ENCODE measurements at places on chromosomes 5 and 9.

DNA sequence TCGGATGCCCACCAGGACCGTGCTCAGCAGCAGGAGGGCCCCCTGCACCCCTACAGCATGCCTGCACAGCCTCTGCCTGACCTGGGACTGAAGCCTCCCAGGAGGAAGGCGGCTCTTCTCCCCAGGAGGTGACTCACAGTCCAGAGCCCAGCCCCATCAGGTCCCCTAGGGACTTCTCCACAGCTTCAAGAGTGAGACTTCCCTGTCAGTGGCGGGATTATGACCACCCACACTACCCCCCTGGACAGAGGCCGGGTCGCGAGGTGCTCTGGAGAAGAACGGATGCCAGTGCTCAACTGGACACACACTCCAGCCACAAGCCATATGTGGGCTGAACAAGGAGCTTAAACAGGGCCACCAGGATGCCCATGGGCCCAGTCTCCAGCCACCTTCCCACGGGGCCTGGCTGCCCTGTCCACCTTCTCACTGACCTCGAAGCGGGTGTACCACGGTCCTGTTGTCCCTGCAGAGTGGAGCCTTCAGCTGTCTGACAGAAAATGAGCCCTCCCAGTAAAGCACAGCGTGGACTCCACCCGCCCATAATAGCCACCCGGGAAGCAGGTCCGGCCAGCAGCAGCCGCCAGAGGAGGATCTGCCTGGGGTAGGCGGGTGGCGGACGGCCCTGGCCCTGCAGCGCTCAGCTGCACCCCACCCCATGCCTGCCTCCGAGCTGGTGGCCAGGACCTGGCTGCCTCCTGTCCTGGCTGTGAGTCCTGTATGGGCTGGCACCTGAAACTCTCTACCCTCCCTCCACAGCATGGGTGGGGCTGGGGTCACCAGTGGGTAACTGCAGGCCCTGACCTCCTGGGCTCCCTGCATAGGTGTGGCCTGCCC is 54.7 kb downstream of the SEMA4D start:
- no peak for DNase-seq

DNA sequence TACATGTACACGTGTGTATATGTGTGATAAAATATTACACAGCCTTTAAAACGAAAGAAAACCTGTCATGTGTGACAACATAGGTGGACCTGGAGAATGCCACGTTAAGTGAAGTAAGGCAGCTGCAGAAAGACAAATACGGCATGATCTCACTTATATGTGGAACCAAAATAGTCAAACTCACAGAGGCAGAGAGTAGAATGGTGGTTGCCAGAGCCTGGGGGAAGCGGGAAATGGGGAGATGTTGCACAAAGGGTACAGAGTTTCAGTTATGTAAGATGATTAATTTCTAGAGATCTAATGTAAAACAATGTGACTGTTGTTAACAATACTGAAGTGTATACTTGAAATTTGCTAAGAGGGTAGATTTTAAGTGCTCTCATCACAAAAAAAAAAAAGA is 34.8 kb downstream of the ADAMTS12 start:
- DNase-seq, result no peak

GRCh38 chr5:179378441-179379271 is 33.4 kb upstream of the ADAMTS2 start:
- DNase-seq, result no peak

- no peak for DNase-seq
Observed at GRCh38 chr5:88279584-88279983, 10.9 kb upstream of the TMEM161B start.

GRCh38 chr9:32906213-32906612 is 95.2 kb downstream of the APTX start:
- DNase-seq, result peak; percentile 76

DNA sequence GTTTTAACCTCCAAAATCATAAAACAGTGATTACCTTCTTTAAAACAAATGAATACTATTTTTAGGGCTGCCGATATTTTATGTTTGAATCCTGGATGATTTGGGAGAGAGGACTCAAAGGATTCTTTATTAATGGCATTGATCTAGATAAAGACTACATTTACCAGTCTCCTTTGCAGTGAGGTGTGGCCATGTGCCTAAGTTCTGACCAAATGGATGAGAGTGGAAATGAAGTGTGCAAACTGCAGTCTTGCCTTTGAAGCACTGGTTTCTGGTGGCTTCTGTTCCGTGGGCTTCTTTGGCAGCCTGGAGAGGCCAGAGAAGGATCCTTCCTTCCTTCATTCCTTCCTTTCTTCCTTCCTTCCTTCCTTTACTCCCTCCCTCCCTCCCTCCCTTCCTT is 24.3 kb upstream of the GDA start:
- DNase-seq, result no peak

DNA sequence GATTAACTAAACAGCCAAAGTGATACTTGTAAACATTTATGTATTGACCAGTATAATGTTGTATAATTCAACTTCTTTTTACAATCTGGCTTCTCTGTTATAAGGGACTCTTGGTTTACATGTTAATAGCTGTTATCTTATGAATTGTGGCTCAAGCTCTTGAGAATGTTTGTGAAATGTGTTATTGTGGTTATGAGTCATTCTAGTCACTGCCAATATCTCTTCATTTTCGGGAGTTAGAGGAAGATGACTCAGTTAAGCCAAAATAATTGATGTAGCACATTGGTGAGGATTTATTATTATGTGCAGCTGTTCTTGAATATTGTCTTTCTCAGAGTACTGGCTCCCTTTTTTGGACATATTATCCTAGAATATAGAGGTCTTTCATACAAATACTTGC is 655.2 kb upstream of the RIOK2 start:
- DNase-seq, result no peak

GRCh38 chr9:95870906-95871305 is 4.6 kb upstream of the ERCC6L2 start:
- no peak for DNase-seq

GRCh38 chr5:31886206-31886605 is 247.3 kb downstream of the PDZD2 start:
- DNase-seq, result no peak

DNA sequence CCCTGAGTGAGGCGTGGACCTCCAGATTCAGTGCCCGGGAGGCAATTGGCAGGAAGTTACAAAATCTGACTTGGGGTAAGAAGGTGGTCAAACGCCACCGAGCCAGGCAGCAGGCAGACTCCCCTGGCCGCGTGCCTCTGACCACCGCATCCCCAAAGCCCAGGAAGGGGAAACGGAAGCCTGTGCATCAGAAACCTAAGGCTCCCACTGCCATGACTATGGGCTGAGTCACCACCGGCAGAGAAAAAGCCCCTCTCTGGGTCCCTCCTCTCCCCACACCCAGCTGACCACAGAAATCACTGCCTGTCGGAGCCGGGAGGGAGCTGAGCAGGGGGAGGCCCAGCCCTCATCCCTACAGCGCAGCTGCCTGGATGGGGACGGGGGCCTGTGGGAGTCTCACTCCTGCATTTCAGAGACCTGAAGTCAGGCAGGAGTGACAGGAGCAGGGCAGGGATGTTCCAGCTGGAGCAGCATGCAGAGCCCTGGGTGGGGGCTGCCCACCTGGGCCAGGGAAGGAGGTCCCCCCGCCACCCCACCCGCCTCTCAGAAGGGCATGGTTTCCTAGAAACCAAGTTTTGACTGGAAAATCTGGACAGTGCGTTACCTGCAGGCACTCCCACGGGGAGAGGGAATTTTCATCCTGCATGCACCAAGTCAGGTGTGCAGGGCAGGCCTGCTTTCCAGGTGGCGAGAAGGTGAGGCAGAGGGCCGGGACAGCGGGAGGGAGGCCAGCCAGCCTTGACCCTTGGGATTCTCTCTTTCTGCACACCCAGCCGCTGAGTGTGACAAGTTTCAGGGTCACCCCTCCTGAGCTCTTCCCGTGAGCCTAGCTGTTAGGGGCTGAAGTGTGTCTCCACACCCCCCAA is 68.2 kb downstream of the LRSAM1 start:
- peak; percentile 82 for DNase-seq

- DNase-seq, result no peak
Observed at GRCh38 chr5:53917826-53918225, 357.4 kb downstream of the NDUFS4 start.

DNA sequence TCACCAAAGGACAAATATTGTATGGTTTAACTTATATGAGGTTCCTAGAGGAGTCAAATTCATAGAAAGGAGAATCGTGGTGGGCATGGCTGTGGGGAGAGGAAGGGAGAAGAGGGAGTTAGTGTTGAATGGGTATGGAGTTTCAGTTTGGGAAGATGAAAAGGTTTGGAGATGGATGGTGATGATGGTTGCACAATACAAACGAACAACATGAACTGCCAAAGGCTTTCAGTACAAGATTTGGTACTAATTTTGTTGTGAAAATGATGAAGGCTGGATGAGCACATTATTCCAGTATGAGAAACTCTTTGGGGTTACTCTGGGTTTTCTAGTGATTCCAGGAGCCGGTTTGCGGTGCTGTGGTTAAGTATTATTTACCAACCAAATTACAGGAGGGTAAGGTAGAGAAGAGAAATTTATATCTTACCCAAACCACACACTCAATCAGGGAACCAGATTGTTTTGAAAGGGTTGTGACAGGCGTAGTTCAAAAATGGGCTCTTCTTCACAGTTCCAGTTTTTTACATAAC is 112.0 kb upstream of the TBC1D2 start:
- no peak for DNase-seq

- DNase-seq, result no peak
Observed at GRCh38 chr9:119412399-119412798, 43.2 kb upstream of the BRINP1 start.

DNA sequence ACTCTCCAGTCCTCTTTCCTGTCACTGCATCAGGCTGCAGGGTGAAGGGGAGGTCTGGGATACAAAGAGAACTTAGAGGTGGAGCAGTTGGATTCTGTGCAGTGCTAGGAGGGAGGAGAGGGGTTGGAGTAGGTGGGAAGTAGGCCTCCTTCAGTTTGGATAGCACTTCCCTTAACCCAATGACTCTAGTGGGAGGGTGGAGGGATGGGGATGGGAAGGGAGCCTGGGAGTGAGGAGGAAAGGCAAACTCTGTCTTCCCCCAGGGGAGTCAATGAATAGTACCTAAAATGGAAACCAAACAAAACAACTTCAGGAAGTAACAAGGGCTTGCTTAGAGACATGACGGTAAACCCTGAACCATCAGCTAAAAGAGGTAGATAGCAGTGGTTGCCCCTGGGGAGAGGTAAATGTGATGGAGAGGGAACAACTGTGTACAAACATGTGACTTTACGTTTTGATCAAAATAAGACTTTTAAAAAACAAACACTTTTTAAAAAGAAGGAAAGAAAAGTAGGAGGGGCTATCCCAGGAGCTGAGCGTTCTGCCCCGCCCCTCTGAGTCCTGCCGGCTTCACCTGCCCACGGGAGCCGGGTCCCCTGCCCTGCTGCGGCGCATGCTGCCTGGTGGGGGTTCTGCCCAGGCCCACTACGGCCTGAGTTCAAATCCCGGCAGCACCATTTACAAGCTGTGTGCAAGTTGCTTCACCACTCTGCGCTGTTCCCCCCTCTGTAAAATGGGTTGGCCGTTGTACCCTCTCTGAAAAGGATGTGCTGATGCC is 30.9 kb downstream of the GSN start:
- no peak for DNase-seq

DNA sequence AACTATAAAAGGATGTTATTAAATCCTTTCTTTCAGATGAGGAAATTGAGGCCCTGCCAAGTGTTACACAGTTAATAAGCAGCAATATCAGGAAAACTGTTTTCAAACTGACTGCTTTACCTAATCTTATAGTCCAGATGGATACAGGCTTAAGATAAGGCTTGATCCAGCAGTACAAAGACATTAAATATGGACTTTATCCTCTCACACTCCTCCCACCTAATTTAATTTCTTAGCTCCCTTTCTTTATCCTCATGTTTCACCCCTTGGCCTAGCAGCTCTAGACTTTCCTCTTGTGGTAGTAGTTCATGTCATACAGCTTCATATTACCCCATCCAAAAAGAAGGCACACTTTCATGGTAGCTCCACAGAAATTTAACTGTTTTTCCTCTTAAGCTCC is 164.5 kb downstream of the BAAT start:
- no peak for DNase-seq

DNA sequence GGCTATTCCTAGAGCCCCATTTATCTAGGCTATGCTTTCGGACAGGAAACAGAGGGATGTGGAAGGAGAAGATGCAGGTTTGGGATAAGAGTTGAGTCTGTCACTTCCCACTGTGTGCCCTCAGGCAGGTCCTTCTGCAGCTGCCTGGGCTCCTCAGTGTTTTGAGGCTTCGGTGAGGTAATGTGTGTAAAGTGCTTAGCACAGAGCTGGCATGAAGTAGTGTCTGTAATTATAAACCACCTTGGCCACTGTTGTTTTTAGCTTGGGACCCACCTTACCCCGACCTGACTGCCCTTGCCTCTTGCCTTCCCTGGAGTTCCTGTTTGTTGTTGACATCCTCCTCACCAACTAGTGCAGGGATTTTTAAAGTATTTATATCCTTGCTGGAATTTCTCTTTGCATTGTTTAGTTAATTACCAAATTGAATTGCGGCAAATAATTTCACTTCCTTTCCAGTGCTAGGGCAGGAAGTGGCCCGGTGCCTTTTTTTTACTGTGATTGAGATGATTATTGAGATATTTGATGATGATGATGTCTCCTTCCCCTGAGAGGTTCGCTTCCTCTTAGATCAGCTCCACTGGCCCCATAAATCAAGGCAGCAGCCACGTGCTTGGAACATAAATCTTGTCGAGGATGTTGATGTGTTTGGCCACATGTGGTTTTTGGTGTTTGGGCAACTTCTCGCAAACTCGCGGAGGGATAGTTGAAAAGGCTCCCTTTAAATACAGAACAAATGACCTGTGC is 38.3 kb upstream of the DAB2IP start:
- peak; percentile 14 for DNase-seq

GRCh38 chr5:71971862-71972261 is 135.4 kb upstream of the MAP1B start:
- DNase-seq, result no peak

- no peak for DNase-seq
Observed at GRCh38 chr9:134553996-134554372, 87.6 kb upstream of the COL5A1 start.

- DNase-seq, result no peak
Observed at GRCh38 chr9:6566409-6567139, 79.0 kb downstream of the GLDC start.

GRCh38 chr9:17571825-17572224 is 7.0 kb upstream of the SH3GL2 start:
- no peak for DNase-seq

GRCh38 chr9:113602126-113603047 is 138.9 kb downstream of the RGS3 start:
- DNase-seq, result no peak

GRCh38 chr5:129836321-129836720 is 67.9 kb upstream of the CHSY3 start:
- DNase-seq, result no peak

GRCh38 chr5:134462047-134462575 is 50.4 kb upstream of the CDKN2AIPNL start:
- DNase-seq, result no peak

- no peak for DNase-seq
Observed at GRCh38 chr5:33244441-33245150, 196.2 kb upstream of the TARS1 start.

GRCh38 chr9:131395157-131396098 is 1.5 kb downstream of the PRRC2B start:
- no peak for DNase-seq

DNA sequence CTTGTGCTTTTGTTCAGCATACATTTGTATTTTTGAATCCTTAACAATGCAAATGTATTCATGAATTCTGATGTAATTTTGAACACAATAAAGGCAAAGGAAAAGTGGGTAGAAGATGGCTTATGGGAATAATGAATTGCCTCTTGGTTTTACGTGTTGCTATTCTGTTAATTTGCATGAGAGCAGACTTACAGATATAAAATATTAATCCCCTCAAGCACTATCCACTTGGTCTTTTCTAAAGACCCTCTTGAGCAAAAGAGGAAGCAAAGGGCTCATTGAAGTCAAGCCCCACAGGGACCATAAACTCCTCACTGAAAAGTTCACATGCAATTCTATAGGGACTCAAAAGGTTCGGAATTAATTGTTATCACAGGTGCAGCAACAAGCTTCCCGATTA is 51.9 kb downstream of the OSTF1 start:
- no peak for DNase-seq
